NCI-H187 treated with DMSO at 0.1 percent for 48 hours (cell line): ENCODE measurements at places on chromosomes 5 and 9.

- no peak for DNase-seq
Observed at GRCh38 chr9:35726931-35727330, 5.1 kb downstream of the TLN1 start.

DNA sequence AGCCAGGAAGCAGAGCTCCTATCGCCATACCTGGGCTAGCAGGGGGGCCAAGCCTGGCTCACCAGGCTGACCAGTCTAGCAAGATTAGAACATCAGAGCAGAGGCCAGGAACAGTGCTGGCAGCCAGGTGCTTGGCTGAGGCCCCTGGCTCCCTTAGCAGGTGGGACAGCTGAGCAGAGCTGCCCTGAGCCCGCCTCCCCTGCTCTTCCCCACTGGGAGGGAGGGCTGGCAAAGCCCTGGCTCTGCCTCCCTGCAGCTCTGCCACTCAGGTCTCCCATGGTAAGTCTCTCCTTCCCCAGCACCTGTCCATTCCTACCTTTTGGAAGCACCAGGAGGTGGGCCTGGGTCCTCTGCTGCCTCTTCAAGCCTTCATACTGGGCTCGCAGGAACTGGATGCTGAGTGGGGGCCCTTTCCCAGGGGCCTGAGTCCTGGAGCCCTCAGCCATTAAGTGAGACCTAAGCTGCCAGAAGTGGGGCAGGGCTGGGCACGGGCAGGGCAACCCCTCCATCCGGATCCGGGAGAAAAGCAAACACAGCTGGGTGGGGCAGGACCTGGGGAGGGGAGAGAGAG lies 803 bp downstream of the C9orf152 start:
- DNase-seq, result no peak

GRCh38 chr5:149002053-149002452 lies 60.8 kb downstream of the SH3TC2 start:
- no peak for DNase-seq

GRCh38 chr5:116564756-116565490 lies 9.7 kb downstream of the SEMA6A start:
- DNase-seq, result no peak

GRCh38 chr9:115209601-115210306 lies 91.8 kb upstream of the TNC start:
- no peak for DNase-seq

GRCh38 chr5:102865171-102865509 lies 110.0 kb downstream of the PAM start:
- DNase-seq, result no peak

DNA sequence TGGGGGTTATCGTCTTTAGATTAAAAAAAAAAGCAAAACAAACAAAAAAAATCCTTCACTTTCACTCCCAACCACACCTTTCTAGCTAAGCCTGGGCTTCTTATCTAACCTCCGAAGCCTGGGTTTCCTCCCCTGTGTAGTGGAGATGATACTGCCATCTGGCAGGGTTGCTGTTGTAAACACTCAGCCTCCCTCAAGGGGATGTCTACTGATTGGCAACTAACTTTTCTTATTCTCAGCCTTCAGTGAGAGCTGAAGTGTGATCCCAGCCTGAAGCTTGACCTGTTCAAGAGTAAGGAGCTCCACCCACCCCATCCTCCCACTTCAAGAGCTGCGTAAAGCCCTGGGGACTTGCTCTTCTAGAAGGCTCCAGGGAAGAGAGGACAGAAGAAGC lies 21.5 kb upstream of the WWC1 start:
- DNase-seq, result peak; percentile 23
